ENCODE measurements at places on chromosomes 4 and X.

DNA sequence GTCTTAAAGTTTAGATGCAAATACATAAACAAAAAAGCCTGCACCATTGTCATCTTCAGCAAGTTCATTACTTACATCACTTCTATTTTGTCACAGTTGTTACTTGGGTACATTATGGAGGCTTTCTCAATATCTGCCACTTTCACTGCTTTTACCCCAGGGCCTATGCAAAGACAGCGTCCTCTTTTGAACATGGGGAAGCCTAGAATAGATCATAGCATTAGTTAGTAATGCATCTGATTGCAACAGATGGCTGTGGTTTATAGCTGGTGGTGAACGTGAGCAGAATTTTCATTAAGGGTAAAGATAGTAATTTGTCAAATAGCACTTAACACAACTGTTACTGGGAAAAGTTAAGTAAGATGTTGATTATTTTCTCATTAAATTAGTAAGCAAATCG, 729 bp downstream of the CXCL11 start:
- DNase-seq = no peak

DNA sequence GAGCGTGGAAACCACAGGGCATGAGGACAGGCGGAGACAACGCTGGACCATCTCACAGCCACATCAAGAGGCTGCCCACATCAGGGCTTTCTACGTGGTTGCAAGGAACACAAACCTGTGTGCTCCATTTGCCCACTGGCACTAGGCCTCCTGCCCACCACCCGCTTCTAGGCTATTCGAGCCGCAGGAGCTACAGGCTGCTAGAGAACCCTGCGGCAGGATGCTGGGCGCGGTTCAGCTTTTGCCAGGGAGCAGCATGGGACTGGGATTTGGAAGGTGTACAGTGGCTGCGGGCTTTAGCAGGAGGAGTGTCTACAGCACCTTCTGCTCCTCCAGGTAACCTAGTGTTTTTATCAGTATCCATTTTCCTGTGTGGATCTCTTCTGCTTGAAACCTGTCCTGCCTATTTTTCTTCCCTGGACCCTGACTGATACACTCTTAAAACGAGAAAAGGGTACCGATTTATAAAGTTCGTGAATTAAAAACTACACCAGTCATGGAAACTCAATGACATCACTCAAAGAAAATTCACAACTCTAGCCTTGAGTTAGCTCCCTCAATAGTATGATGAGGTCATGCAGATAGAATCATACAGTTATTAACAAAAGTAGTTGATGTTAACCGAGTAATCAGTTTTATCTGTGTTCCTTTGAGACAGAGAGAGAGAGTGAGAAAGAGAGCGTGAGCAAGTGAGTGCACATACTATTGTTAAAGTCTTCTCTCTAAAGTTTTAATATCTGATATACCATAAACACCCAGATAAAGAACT, 12.8 kb downstream of the NOP14 start:
- DNase-seq = no peak

GRCh38 chrX:18390941-18391538, 34.4 kb upstream of the CDKL5 start:
- DNase-seq = no peak

DNA sequence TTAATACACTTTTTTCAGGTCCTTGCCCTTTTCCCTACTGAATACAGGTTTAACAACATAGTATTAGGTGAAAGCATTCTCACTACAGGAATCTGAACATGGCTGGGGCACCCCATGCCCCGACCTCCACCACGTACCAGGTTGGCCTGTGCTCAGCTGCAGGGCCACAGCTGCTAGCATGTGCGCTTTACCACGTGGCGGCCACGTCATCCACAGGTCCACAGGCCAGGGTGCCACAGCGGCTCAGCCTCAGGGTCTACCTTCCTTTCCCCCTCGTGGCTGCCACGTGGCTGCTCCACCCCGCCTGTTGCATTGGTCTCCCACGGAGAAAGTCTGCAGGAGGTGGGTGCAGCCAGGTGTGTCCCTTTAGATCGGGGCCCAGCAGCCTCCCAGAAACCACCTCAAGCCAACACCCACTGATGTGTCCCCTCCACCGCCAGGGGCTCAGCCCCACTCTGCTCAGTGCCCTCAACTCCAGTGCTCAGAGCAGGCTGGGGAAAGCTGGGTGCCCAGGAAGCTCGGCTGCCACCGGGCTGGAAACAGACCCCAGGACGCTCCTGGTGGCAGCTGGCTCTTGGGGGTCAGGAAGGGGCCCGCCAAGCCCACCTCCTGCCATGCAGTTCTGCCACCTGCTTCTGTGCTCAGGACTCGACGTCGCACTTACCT, 17.8 kb downstream of the CTBP1 start:
- DNase-seq = no peak

GRCh38 chr4:43048570-43048969, 156.1 kb downstream of the GRXCR1 start:
- DNase-seq = no peak

DNA sequence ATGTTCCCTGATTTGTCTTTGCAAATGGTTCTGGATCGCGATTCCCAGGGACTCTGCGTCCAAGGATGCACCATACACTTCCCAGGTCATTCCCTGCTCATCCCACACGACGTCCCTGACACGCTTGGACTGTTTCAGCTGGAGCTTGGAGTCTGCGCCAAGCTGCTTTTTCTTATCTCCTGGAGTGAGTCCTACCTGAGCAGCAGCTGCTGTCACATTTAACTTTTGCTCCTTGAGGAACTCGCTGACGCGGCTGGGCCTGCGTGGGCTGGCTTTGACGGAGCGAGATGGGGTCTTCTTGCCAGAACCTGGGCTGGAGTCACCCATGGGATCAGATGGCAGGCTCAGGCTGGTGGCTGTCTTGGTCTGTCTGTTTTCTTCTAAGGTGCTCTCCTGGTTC, 59.6 kb downstream of the GPRIN3 start:
- DNase-seq = no peak

GRCh38 chr4:5773271-5773555, 62.2 kb downstream of the EVC start:
- no peak for DNase-seq

DNA sequence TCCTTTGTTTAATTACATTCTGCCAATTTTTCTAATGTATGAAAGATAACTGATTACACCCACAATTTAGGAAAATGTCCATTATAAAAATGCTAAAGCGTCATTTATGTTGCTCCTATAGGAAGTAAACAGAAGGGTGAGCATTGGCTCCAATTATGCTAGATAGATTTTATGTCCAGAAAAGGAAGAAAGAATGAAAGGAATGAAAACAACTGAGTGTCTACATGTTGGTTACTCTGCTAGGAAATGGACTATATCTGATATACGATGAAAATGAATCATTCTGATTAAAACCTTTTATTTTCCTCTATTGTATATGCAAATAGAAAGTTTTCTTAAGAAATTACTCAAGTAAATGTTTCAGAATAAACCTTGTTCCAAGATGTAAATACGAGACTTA, 1.6 kb downstream of the ENAM start:
- no peak for DNase-seq

DNA sequence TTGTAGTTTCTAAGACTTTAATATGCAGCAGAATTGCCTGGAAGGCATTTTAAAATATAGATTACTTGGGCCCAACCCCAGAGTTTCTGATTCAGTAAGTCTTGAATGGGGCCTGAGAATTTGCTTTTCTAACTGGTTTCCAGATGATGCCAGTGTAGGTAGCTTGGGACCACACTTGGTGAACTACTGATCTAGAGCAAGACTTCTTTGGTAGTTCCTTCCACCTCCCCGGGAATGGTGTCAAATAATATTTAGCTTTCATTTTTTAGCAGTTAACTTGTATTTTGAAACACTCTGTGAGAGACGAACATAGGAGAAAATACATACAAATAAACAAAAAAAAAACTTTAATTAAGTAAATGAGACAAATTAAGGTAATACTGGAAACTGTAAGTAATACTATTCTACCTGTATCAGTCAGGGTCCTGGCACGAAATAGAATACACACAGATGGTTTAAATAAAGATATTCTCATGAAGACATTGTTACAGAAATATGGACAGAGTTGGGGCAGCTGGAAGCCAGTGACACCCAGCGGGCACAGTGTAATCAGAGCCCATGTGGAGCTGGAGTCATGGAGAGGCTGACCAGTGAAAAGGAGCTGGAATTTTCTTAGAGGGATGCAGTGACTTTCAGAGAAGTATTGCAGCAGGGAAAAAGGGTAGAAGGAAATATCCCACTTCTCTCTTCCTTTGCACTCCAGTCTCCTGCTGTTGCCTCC, 905.7 kb downstream of the CCSER1 start:
- no peak for DNase-seq

DNA sequence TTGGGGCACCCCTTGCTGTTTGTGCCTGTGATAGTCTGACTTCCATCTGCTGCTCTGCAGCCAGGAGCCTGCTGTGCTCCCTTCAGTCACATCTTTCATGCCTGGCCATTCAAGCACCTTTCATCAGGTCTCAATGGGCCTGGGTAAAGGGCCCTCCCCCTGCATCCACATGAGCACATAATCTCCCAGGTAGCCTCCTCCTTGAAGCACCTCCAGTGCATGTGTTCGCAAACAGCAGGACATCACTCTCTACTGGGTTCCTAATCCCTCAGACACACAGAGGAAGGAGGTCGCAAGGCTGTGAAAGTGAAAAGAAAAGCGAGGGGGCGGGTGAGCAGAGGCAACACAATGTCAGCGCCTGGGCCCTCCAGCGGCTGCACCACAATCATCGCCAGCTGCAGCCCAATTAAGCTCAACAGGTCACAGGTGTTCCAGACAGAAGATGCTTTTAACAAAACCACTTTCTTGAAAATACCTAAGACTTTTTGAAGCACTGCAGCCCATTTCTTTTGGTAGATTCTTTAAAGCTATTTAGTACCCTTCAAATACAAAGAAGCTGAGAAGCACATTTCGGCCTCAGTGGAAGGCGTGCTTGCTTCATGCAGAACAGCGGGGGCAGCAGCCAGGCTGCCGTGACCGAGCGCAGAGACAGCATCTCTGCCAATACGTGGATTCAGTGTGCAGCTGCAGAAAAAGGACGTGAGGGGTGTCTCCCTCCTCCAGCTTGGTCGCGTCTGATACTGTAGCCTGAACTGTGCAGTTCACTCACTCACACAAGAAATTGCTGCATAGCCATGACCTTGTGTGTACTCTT, 92.2 kb upstream of the SPRY1 start:
- no peak for DNase-seq

DNA sequence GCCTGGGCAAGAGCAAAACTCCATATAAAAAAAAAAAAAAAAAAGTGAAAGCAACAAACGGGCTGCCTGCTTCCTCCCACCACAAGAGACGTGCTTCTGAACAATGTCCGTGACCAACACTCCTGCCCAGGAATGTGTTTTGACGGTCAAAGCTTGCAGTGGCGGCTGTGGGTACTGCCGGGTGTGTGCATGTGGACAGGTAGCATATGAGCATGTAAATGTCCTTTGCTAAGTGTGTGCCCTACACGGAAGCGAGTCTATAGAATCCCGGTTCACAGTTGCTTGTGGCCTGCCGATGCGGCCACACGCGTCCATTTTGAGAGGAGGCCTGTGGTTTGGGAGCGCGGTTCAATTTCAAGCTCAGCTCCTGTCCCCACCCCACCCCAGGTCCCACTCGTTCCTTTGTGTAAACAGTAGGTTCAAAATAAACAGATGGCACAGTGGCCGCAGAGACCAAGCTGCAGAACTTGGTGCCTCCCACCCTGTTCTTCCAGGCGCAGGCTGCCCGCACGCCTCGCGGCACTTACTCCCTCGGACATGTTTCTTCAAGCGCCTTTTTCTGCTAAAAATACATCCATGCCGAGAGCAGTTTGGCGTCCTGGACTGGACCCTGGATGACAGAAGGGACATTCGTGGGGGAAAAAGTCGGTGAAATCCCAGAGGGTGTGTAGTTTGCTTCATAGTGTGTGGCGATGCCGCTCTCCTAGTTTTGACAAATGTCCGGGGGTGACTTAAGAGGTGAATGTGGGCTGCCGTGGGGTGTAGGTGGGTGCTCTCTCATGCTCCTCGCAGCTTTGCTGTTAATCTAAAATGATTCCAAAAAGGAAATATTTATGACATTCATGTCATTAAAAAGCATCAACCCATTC, 11.5 kb upstream of the NKX1-1 start:
- no peak for DNase-seq

GRCh38 chr4:153722036-153722435, 37.8 kb downstream of the RNF175 start:
- no peak for DNase-seq

- DNase-seq = no peak
Measured at GRCh38 chr4:126592088-126592487, 1040.7 kb upstream of the INTU start.

DNA sequence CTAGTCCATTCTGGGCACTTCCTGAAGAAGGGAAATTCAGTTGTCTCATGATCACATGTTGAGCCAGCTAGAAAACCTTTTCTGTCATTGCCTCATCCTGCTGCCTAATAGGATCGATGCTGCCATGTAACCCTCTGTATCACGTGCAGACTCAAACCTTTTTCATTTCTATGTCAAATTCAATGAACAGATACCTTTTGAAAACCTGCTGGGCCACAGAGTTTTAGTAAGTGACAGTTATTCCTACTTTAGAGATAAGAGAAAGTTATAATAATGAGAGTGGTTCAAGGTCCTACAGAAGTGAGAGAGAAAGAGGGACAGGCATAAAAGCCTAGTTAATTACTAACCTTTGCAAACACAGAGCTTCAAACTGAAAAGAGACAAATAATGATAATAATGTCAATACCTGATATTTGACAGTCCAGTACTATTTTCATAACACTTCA, 46.0 kb downstream of the MAOA start:
- DNase-seq = no peak

- DNase-seq = no peak
Measured at GRCh38 chrX:96372313-96373046, 312.2 kb upstream of the DIAPH2 start.

DNA sequence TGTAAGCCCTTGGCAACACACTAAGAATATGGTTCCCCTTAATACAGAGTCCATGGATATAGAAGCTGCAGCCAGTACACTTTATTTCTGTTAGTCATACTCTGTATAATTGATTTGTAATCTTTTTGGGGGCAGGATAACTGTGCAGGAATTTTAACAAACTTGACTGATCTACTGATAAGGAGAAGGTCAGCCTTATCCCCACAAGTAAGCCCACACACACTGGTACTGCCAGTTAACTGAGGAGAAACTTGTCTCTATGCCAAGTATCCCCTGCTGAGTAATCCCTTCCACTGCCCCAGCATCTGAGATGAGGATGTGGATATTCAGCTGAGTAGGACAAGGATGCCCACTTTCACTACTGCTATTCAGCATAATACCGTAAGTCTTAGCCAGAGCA, 154.9 kb upstream of the CXXC4 start:
- no peak for DNase-seq

GRCh38 chrX:121036951-121037350, 10.5 kb upstream of the GLUD2 start:
- DNase-seq = no peak

- no peak for DNase-seq
Measured at GRCh38 chr4:7501314-7501713, 66.6 kb upstream of the PSAPL1 start.

- DNase-seq = no peak
Measured at GRCh38 chr4:115356176-115356575, 242.8 kb upstream of the NDST4 start.

GRCh38 chrX:29231800-29232199, 644.6 kb downstream of the IL1RAPL1 start:
- no peak for DNase-seq

- DNase-seq = no peak
Measured at GRCh38 chr4:147289181-147289580, 191.7 kb upstream of the EDNRA start.

GRCh38 chrX:633985-634958, 3.7 kb downstream of the SHOX start:
- DNase-seq = no peak

Data from GM12892 (cell line).